NCI-H1105 (cell line): ENCODE measurements at places on chromosomes 5 and 9.

- no peak for DNase-seq
Measured at GRCh38 chr9:72952381-72952690, 517 bp downstream of the ALDH1A1 start.

GRCh38 chr5:64207978-64208377 is 42.3 kb downstream of the RNF180 start:
- DNase-seq, result no peak

DNA sequence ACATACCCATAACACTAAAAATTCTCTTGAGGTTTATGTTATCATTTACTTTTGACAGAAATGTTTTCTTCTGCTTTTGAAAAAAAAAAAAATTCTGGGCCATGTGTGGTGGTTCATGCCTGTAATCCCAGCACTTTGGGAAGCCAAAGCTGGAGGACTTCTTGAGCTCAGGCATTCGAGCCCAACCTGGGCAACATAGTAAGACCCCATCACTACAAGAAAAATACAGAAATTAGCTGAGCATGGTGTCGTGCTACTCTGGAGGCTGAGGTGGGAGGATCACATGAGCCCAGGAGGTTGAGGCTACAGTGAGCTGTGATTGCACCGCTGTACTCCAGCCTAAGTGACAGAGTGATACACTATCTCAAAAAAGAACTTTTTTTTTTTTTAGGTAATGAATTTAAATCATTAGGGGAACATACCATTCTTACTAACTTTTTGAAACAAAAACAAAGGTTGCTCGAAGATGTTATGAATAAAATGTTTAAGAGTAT is 148.8 kb upstream of the DMRT1 start:
- DNase-seq, result no peak

- no peak for DNase-seq
Measured at GRCh38 chr9:89440548-89440947, 57.4 kb downstream of the SEMA4D start.

- DNase-seq, result no peak
Measured at GRCh38 chr9:109558718-109559151, 60.6 kb upstream of the PTPN3 start.

DNA sequence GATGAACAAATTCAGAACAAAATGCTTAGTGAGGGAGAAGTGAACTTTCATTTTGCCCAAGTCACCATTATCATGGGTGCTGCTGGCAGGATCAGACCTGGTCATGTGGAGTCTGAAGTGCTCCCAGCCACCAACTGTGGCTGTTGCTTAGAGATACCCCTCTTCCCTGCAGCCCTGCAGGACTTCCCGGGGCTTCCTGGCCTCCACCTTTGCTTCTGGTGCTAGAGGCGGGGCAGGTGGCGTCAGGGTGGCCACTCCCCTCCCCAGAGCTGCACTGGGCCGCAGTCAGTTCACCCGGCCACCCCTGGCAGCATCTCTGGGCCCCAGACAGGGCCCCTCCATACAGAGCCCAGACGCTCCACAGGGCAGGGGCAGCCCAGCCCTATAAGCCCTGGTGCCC is 30.0 kb upstream of the SLC12A7 start:
- DNase-seq, result no peak
